SIG-M5 (cell line): ENCODE measurements at places on chromosomes 1 and 21.

DNA sequence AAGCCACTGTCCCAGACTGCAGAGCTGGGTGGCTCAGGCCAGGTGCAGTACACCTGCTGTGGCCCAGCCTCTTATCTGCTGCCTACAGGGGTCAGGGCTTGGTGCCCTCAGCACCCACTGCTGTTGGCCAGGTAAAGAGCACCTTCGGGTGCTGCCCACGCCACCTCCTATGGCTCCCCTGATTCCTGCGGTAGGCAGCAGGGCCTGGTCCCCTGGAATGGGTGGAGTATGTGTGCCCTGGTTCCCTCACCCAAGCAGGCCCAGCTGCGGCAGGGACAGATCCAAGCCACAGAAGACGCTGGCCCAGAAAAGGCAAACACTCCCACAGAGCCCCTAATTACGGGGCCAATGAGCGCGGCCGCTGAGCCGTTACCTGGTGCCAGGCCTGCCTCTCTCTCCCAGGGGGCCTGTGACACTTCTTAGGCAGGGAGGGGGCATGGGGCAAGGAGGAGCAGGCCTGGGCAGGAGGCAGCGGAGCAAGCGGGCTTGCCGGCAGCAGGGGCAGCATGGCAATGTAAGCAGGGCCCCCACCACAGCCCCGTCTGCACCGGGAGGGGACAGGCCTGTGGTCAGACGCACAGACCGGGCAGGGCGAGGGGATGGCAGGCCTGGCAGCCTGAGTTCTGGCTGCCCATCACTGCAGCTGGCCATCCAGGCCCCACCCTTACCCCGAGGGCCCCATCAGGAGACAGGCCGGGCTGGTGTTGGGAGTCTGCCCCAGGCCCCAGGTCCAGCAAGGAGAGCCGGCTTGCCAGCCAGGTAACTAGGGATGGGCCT lies 19.0 kb downstream of the ESPN start:
- no peak for DNase-seq

- DNase-seq, result no peak
Measured at GRCh38 chr1:110676970-110677369, 2.2 kb upstream of the KCNA3 start.

- DNase-seq, result no peak
Measured at GRCh38 chr1:238660849-238661248, 725.5 kb upstream of the CHRM3 start.

GRCh38 chr1:36755303-36756230 lies 272.9 kb upstream of the CSF3R start:
- DNase-seq, result no peak

- DNase-seq, result no peak
Measured at GRCh38 chr21:23093259-23093658, 2095.1 kb downstream of the NCAM2 start.

DNA sequence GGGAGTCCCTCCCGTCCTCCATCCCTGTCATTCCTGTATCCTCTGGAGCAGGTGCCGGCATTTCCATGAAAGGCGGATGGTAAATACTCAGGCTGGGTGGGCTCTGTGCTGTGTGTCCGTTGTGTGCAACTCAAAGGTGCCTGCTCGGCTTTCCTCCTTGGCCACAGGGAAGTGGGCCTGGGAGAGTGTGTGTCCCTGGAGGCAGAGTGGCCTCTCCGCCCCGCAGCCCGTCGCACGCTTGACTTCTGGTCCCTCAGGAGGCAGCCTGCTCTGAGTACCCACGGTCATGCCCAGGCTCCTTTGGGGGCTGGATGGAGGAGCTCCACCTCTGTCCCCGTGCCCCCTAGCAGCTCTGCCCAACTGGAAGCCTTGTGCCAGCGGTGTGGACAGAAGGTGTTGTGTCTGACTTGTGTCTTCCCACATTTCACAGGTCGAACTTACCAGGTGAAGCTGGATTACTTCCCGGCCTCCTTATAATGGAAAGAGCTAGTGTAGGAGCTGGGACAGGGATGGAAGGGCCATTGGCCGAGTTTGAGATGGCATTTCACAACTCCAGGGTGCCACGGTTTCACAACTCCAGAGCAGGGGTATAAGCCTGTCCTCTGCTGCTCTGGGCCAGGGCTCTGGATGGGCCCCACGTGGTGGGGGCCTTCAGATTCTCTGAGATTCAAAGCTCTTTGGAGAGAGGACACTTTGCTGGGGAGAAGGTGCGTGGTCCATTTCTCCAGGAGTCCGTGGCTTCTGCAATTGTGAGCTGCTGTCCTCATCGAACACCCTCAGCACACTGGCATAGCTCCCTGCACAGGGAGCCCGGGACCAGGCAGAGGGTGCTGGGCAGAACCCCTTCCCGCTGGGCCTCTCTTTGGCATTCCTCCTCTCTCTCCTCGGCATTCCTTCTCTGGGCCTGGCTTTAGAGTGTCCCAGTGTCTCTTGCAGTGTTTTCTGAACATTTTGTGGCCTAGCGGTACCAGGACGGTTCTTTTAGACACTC lies 152.7 kb upstream of the COL6A1 start:
- DNase-seq, result no peak

- no peak for DNase-seq
Measured at GRCh38 chr1:93595743-93596142, 85.9 kb downstream of the BCAR3 start.

DNA sequence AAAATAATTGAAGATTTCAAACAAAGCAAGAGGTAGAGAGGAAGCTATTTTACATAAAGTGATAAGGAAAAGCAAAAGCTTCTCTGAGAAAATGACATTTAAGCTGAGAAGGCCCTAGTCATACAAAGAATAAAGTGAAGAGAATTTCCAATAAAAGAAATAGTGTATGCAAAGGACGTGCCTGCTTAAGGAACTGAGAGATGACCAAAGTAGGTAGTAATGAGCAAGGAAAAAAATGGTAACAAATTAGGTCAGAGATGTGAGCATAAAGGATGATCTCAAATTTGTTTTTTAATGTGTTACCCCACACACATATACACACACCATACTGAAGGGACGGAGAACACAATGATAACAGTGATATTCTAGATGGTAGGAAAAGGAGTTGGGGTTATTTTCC lies 46.4 kb downstream of the NRIP1 start:
- no peak for DNase-seq

- no peak for DNase-seq
Measured at GRCh38 chr1:13536571-13536970, 22.8 kb upstream of the LRRC38 start.

DNA sequence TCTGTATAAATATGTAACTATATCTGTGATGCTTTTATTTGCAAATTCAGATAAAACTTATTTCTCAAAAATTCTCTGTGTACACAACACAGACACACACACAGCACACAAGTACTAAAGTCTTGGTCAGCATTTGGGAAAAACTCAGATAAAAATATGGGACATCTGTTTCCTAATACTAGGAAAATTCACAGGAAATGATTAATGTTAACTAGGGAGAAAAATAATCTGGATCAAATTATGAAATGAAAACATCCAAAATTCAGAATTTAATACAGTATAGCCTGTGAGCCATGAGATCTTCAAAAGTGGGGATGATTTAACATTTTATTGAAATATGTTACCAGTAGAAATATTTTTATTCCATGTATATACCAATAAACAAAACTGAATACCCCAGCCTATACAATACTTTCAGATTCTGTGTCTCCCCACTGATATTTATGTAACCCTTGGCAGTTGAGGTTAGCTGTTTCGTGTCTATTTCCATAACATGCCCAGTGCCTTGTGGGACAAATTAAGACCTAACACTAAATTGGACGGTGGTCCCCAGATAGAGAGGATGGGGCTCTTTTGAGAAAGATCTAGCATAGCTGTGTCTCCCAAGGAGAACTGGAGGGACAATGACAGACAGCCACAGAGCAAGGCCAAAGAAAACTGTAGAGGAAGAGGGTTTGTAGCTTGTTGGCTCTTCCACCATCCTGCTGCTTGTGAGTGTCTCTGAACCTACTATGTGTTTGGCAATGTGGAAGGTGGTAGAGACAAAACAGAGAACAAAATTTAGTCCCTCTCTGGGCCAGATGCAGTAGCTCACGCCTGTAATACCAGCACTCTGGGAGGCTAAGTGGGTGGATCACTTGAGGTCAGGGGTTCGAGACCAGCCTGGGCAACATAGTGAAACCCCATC lies 47.2 kb downstream of the GNG12 start:
- no peak for DNase-seq

DNA sequence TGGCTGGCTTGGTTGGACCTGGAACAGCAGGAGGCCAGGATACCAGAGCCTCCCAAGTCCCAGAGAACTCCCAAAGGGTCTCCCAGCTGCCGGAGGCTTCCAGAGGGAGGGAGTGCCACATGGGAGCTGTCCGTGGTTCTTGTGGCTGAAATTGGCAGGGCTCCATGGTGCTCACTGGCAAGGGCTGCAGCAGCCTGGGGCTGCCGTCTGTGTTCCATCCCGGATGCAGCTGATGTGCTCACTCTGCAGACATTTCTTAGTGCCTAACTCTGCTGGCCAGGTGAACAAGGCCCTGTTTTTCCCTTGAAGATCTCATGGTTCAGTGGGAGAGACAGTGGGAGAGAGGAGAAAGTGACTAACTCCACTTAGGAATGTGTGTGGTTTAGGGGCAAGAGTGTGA lies 261.1 kb downstream of the CAMTA1 start:
- no peak for DNase-seq

GRCh38 chr1:168110896-168111545 lies 25.7 kb downstream of the GPR161 start:
- DNase-seq, result no peak

DNA sequence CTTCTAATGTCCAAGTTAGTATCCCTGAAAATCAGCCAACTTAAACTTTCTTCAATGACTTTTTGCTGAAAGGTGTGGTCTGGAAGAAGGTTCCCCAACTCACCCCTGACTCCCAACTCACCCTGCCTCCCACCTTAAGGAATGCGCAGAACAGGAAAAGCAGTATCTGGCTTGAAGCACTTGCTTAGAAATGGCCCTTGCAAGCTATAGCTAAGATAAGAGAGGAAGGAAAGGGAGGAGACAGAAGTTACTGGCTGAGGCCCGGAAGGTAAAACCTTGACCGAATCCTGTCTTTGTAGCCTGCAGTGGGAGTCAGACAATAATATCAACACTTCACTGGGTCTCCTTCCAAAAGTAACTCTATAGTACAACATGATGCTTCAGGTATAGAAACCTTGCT lies 2.9 kb downstream of the CYYR1 start:
- no peak for DNase-seq

DNA sequence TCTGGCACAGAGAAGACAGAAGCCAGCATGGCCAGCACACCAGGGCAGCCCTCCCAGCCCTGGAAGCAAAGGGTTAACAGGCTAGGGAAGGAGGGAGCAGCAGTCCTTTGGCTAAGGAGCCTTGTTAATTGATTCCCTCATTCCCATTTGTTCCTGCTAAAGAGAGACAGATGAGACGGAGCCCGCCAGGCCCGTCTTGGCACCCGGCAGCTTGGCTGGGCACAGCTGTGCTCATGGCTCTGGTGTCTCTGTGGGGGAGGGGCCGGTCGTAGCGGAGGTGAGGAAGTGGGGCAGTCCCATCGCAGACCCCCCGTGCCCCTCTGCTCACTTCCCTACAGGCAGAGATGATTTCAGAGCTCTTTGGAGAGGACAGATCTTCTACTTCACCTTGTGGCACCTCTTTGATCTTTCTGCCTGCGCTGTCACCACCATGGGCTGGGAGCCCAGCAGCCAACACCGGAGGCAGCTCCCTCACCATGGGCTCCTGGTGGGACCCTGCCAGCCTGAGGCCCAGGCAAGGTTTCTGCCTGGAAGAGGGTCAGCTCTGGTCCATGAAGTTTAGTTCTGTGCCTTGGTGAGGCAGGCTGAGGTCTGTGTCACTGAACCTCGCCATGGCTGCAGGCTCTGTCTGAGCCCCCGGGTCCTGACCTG lies 38.0 kb downstream of the FOXO6 start:
- DNase-seq, result no peak

- DNase-seq, result no peak
Measured at GRCh38 chr1:181257117-181257516, 168.6 kb downstream of the IER5 start.

- DNase-seq, result no peak
Measured at GRCh38 chr21:39094847-39095579, 88.2 kb downstream of the PSMG1 start.

GRCh38 chr21:38159355-38159754 lies 97.4 kb upstream of the KCNJ15 start:
- DNase-seq, result no peak

DNA sequence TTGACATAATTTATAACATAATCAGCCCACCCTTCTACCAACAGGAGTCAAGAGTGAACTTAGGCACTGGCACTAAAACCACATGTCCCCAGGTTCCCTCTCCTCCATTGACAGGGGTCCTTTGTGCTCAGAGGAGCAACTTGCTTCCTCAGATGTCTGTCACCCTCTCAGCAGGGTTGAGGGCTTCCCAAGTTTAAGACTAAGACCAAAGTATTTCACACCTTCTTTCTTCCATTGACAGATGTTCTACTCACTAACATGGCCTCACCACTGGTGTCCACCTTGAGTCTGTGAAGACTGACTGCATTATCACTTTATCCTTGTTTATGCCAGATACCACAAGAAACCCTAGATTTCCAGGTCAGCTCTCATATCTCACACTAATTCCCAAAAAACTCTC lies 56.5 kb downstream of the CCDC18 start:
- no peak for DNase-seq

GRCh38 chr1:191851799-191852595 lies 306.3 kb upstream of the RGS18 start:
- DNase-seq, result no peak

DNA sequence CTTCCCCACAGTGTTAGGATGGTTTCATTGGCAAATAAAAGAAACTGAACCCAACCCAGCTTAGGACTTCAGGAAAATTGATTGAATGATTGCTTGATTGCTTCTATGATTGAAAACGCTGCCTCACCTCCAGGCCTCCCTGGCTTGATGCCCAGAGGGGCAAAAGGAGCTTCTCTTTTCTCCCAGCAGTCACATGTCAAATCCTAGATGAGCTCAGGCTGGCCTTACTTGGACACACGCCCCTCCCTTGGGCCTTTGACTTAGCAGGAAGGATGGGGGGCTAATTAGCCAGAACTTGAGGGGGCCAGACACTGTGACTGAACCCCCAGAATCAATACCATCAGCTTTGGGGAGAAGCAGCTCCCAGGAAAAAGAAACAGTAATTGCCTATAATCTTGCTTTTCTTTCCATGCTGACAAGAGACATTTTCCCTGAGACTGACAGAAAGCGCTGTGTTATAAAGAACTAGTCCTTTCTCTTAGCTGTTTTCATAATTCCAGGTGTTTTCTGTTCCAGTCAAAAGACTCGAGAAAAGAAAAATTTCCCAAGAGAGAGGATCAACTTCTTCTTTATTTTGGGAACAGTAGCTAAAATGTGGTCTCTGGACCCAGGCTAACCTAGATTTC lies 50.8 kb upstream of the ATP5PO start:
- DNase-seq, result no peak

- no peak for DNase-seq
Measured at GRCh38 chr1:29579821-29580425, 343.6 kb downstream of the PTPRU start.
